Heart right ventricle (tissue), 16 donors: ENCODE measurements at places on chromosomes 1 and 21. TPM values are rescaled to one million over a fixed set of nuclear protein-coding genes. Genes with fewer than 3 reads are reported as not detected.
A peak's percentile ranks its signal among the peaks of the same experiment; 100 is the strongest.

- DNase-seq: no peak
Observed at GRCh38 chr1:228548788-228549187, 61.6 kb downstream of the RNF187 start.

DNA sequence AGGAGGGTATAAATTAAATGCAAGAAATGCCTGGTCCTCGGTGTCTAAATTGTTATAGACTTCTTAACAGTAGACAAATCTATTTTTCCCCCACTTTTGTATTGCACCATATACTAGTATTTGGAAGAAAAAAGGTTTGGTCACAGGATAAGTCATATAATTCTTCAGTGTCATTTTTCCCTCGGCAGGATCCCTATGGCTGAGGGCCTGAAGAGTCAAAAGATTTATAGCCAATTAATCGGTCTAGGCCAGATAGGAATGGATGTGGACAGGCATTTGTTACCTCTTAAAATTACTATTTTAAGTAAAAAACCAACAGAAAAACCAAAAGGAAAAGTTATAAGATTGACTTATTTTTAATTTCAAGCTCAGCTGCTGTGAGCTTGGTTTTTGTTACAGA, 45.6 kb downstream of the CRP start:
- no peak for DNase-seq

GRCh38 chr1:82160036-82160435, 359.3 kb downstream of the ADGRL2 start:
- DNase-seq: no peak

- no peak for DNase-seq
Observed at GRCh38 chr1:200483491-200484143, 73.8 kb upstream of the ZNF281 start.

GRCh38 chr1:32991819-32992488, 27.3 kb upstream of the RNF19B start:
- no peak for DNase-seq

DNA sequence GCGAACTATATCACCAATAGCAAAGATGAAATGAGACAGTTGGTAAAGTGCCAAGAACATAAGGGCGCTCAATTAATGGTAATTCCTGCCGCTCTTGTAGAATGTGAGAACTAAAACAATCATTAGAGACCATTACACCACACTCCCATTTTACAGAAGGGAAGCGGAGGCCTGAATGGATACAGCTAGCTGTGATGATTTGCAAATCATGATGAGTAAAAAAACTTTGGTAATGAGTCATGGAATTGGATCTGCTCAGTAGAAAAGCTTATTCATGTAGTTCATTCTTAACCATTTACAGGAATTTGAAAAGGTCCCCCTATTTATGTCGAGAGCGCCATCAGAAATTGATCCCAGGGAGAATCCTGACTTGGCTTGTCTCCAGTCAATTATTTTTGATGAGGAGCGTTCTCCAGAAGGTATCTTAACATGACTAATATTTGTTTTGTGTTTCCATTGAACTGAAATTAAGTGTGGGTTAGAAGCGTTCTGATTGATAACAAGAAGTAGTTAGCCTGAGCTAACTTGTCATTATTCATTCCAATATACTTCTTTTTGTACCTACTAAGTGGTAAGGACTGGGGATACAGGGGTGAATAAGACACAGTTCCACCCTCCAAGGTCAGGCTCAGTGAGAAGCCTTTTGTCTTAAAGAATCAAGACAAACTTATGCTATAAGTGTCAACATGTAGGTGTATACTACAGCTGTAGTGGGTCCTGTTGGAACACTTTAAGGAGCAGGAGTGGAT, 812 bp downstream of the TTC4 start:
- DNase-seq: no peak

GRCh38 chr1:197437601-197438000, 169.5 kb downstream of the CRB1 start:
- no peak for DNase-seq

DNA sequence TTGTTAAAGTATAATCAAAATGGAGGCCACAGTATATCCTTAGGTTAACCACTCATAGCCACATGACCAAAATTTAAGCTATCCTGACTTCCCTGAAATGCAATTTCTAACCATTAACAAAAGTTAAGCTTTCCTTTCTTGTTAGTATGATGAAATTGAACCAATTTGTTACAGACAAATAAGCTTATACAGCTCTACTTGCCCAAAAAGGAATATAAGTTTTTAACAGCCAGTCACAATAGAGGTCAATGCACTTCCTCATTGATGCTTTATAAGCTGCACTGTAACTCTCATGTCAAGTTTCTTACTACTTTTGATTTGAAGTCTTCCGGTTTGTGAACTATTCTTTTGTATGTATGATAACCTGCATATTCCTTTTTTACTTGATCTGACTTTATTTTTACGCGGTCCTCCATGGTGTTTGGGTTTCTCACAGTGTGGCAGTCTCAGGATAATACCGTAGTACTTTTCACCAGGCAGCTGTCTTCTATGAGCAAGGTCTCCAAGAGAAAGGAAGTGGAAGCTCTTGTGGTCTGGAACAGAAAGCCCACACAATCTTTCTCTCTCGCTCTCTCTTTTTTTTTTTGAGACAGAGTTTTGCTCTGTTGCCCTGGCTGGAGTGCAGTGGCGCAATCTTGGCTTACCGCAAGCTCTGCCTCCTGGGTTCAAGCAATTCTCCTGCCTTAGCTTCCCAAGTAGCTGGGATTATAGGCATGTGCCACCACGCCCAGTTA, 331.6 kb downstream of the SRGAP2C start:
- peak; percentile 25 for DNase-seq

GRCh38 chr1:30381671-30382365, 341.6 kb downstream of the MATN1 start:
- no peak for DNase-seq

Gene SPAG17
- total RNA-seq: not detected

Gene RAP1GAP
- 4.0 TPM for total RNA-seq

Gene NCMAP
- 0.20 TPM for total RNA-seq

Gene PTPRC
- total RNA-seq: 4.0 TPM

Gene DMBX1
- total RNA-seq: not detected
